ENCODE measurements at places on chromosomes 3 and 15.
A peak's percentile ranks its signal among the peaks of the same experiment; 100 is the strongest.

- DNase-seq: peak; percentile 40
Observed at GRCh38 chr15:75646944-75647364, 758 bp upstream of the SNX33 start.

GRCh38 chr3:184428561-184429175 lies 48.8 kb downstream of the CHRD start:
- DNase-seq: no peak

GRCh38 chr3:155026999-155027591 lies 53.0 kb upstream of the MME start:
- DNase-seq: no peak

GRCh38 chr3:141992512-141992911 lies 116.1 kb downstream of the ATP1B3 start:
- DNase-seq: no peak

GRCh38 chr15:90174140-90174875 lies 26.8 kb upstream of the SEMA4B start:
- DNase-seq: peak; percentile 22

DNA sequence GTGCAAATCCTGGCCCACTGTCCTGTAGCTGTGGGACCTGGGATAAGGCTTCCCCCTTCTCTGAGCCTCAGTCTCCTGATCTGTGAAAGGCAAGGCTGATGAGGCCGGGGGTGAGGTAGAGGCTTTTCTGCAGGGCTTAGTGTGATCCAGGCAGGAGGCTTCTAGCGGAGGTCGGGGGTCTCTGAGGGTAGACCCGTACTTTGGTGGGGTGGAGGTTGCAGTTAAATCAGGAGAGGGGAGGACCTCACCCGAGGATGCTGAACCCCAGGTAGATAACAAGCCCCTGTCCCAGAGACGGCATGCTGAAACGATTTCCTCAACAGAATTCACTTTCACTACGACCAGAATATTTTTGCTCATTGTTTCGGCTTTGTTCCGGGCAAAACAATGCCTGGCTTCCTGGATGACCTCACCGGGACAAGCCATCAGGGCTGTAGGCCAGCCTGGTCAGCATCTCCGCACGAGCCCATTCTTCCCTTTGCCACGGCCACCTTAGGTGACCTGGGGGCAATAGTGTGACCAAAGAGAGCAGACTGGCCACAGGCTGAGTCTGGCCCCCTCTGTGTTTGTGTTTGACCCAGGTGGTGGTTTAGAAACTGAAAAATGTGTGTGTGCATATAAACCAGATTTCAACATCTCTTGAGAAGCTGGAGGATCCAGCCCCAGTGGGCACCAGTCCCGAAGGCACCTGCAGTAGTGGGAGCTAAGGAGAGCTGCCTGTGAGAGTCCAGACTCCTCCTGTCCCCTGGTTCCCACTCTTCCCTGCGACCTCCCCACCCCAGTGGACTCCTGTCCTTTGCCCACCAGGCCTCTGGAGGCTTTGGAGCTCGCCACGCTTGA lies 33.0 kb downstream of the SLC6A6 start:
- no peak for DNase-seq

GRCh38 chr15:50234764-50235163 lies 30.8 kb downstream of the HDC start:
- no peak for DNase-seq

DNA sequence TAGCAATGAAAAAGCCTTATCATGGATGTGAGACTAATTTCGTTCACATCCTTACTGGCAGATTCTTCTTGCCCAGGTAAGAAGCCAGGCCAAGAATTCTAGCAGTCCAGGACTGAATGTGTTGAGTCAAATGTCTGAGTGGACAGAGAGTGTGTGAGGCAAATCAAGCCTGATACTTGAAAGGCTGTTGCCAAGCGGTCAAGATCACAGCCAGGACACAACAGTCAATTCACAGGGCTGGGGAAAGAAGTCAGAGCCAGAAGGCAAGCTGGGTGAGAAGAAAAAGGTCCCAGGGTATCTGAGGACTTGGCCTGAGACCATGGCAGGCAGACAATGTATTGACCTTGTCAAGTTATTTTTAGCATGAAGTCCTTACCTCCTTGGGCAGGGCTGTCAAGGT lies 301.3 kb downstream of the ZNF385D start:
- DNase-seq: no peak

DNA sequence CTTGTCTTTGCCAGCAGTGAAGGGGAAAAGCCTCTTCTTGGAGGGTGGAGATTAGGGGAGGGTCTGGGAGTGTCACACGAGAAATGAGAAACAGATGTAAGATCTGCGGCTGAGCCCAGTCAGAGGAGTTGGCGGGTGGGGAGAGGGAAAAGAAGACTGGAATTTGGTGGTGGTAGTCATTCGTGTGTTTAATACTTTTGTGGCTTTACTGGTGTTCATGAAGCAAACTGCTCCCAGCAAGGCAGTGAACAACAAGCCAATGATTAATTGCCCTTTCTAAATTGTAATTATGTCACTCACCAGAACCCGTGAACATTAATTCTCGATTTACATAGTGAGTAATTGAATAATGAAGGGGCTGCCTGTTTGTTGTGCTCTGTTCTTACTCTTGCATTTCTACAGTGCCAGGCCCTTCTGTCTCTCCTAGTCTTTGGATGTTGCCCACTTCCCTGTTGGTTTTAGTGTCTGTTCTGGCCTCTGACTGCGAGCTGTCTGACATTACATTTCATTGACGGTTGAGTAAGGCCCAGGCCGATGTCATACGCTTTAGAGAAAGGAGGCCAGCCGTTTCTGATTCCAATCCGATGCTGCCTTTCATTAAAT lies 78.0 kb downstream of the CHCHD6 start:
- DNase-seq: peak; percentile 60

DNA sequence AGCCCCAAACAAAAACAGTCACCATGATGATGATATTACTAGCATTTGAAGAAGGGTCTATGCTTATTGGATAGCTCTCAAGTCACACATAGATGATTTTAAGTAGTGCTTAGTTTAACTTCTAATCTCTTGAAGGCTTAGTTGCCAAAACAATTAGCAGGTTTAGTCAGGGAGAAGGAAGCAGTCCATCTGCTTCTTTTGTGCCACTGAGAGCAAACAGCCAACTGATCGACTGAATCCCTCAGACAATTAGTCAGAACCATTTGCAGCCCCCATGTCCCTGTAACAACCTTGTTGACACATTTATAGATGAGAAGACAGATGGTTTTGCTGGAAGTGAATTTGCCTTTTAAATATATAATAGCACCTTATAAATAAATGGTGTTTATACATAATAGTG lies 585.1 kb upstream of the SUCLG2 start:
- no peak for DNase-seq

GRCh38 chr3:150372722-150373121 lies 35.4 kb upstream of the TSC22D2 start:
- no peak for DNase-seq

DNA sequence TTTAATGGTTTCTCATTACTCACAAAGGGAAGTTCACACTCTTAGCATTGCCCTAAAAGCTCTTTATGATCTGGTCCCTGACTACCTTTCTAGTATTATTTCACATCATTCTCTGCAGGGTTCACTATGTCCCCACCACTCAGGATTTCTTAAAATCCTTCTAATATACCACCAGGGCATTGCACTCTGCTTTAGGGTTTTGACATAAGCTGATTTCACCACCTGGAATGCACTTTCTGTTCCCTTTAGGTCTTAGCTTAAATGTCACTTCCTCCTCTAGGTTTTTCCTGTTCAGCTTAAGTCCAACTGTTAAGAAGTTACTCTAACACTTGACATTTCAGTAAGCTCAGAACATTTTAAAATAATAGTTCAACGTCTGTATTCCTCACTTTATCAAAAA lies 81.7 kb downstream of the HCN4 start:
- no peak for DNase-seq

- DNase-seq: peak; percentile 17
Observed at GRCh38 chr3:128174675-128175590, 21.7 kb downstream of the EEFSEC start.

DNA sequence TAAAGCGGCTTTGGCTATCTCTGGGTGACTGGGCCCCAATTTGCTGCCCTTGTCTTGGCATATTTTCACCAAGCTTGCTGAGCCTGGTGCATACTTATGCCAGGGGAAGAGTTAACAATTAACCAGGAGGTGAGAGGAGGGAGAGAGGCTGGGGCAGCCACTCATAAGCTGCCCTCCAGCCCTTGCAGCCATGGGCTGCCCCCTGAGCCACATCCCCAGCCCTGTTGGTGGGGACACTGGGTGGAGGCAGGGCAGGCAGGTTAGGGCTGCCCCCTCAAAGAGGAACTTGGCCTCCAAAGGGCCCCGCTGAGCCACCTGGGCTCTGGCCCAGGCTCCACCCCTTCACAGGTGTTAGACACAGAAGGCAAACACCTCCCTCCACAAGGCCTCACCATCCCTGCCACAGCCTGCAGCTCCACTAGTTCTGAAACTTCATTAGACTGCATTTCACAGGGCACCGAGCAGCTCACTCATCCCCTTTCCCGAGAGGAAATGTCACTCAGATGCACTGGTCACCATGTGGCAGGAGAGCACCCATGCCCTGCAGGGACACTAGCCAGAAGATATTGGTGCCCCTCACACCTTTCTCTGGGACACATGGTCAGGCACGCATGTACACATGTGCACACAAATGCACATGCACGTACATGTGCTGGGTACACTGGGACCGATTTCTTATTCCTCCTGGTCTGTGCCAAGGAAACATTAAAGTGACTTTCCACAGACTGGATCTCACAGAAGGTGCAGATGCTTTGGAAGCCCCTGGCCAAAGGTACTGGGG lies 20.2 kb downstream of the AMOTL2 start:
- DNase-seq: no peak

- DNase-seq: peak; percentile 43
Observed at GRCh38 chr3:41199866-41200668, 762 bp downstream of the CTNNB1 start.

GRCh38 chr3:158160958-158161357 lies 51.1 kb downstream of the RSRC1 start:
- DNase-seq: peak; percentile 85

GRCh38 chr15:26773067-26773877 lies 406 bp upstream of the GABRB3 start:
- no peak for DNase-seq

- no peak for DNase-seq
Observed at GRCh38 chr15:51343466-51343865, 2.0 kb downstream of the GLDN start.
